ENCODE measurements at places on chromosomes 13 and 19.

- DNase-seq: peak; percentile 61
Observed at GRCh38 chr13:71759651-71760511, 107.1 kb downstream of the DACH1 start.

- DNase-seq: peak; percentile 82
Observed at GRCh38 chr13:26965952-26966700, 205.5 kb downstream of the USP12 start.

DNA sequence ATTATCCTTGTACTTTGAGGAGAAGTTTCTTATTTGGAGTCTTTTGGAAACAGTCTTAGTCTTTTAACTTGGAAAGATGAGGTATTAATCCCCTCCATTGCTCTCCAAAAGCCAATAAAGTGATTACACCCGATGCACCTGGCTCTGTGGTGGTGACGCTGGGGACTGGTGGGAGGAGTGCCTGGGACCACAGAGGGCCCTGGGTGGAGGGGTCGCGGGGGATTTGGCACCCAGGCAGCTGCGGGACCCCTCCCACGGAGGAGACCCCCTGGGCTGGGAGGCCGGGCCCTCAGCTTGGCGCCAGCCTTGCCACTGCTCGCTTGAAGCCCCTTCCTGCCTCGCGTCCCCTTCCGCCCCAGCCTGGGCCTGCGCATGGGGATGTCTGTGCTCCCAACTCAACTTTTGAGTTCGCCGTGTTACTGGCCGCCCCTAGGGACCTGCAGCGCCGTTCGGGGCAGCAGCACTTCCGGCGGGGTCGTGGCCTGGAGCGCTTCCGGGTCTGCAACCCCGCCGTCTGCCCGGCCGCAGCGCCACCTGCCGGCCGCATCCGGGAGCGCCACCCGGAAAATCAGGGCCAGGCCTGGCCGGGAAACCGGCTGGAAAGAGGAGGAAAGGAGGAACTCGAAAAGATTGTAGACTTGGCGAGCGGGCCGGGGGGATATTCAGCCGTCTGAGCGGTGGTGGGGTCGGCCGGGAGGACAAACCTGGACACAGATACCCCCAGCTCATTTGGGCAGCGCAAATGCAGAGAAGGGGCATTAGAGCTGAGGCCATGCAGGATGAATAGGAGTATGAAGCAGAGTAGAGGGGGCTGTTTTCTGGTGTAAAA lies 8.4 kb downstream of the PEAK3 start:
- peak; percentile 46 for DNase-seq

GRCh38 chr19:14758816-14759215 lies 19.5 kb downstream of the ADGRE2 start:
- peak; percentile 47 for DNase-seq

- DNase-seq: no peak
Observed at GRCh38 chr13:80447747-80448146, 106.8 kb upstream of the SPRY2 start.

DNA sequence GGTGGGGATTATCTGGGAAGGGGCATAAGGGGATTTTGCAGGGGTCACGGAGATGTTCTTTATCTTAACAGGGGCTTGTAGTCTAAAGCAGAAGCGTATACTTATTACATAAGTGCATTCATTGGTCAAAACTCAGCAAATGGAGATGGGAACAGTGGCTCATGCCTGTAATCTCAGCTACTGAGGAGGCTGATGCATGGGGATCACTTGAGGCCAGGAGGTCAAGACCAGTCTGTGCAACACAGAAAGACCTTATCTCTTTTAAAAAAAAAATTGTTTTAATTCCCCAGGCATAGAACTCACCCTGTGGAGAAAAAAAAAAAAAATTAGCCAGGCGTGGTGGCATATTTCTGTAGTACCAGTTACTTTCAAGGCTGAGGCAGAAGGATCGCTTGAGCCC lies 18.9 kb downstream of the FAM187B start:
- no peak for DNase-seq

DNA sequence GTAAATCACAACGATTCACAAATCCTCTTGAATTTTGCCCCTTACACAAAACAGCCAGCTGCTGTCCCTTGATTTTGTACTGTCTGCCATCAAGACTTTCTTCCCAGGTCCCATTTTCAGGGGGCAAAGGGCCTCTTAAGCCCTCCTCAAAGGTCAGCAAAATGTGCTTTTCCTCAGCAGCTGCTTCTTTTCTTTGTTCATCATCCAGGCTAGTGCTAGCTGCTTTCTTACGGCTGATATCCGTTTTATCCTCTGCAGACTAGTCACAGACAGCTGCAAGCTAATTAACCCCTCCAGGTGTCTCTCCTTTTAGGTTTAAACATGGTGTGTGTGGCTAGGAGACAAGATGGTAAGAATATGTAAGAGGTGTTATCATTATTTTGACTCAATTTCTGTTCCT lies 90.9 kb downstream of the NALCN start:
- DNase-seq: peak; percentile 71

DNA sequence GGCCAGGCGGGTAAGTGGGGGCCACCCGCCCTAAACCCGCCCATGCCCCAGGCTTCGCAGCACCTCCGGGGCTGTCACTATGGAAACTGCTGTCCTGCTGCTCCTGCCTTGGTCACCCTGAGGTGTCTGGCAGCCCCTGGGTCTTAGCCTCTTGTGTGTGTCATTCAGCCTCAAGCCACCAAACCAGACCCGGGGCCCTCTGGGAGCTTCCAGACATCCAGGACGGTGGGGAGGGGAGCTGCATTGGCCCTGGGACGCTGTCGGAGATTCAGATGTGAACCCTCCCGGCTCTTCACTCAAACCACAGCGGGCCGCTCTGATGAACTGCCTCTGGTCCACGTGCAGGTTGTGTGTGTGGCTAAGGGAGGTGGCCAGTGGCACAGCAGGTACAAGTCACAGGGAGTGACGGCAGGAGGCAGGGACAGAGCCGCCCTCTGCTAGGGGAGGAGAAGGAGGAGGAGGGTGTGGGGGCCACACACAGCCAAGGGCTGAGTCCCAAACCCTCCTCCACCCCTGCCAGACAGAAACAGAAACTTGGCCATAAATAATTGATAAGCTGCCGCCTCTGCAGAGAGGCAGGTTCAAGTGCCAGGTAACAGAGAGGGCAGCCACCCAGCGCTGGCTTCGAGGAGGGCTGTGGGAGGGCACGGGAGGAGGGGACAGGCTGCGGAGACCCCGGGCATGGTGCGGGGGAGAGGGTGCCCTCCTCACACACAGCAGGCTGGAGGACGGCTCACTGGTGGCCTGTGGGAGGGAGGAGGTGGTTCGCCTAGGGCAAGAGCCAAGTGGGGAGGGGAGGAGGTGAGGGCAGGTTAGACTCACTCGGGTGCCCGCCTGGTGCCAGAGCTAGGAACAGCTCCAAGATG lies 8.0 kb downstream of the NANOS3 start:
- peak; percentile 76 for DNase-seq

DNA sequence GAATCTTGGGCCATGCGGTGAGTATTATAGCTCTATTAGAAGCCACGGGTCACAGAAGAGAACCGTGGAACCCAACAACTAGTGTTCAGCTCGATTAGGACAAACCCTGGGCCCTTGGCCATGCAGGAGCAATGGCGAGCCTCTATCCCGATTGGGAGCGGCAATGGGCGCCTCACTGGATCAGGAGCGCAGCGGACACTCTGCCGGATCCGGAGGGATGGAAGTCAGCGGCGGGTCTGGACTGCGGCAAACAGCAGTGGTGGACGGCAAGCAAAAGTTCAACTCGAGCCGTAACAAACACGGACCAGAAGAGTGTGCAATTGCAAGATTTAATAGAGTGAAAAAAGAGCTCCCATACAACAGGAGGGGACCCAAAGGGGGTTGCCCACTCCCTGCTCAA lies 1481.9 kb downstream of the PCDH9 start:
- no peak for DNase-seq

DNA sequence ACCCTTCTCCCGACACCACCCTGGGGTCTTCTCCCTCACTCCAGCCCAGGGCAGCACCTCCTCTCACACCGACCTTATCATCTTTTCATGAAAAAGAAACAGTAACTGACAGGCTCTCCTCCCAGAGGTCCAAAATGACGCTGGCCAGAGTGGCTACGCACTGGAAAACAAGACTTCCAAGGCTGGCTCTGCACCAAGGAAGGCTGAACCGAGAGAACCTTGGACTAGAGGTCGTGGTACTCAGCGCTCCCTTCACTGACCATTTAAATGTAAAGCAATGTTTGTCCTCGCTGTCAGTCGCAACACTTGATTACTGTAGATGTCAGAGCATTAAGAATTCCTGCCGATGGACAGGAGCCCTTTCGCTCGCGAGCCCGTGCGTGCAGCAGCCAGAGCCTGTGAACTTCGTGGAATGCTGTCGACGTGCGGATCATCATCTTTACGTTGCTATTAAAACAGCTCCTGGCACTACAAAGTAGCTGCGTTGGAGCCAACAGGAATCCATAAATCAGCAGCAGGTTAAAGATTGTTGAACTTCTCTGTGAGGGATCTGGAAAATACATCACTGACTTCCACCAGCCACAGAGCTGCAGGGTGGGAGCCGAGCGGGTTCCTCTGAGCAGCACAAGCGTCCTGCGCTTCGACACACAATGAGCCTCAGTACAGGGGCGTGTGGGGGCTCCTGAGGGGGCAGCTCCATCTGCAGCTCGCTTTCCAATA lies 125.5 kb upstream of the MCF2L start:
- no peak for DNase-seq

DNA sequence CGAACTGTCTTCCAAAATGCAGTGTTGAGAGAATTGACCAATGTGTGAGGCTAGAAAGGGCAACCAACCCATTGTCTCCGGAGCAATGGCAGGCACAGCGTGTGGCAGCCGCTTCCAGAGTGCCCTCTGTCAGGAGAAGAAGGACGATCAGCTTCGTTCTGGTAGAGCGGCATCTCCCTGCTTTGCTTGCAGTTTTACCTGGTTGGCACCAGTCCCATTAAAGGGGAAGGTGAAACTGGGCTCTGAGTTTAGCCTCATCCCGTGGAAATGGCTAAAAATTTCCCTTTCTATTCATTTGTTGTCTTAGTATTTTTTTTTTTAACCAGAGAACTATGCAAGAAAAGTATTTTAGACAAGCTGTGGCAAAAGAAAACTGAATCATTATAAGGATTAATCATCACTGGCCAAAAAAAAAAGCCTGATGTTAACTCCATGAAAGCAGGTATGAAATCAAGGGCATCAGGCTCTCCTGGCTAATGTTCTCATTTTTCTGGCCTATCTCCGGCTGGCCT lies 81.5 kb upstream of the SLC7A1 start:
- no peak for DNase-seq

DNA sequence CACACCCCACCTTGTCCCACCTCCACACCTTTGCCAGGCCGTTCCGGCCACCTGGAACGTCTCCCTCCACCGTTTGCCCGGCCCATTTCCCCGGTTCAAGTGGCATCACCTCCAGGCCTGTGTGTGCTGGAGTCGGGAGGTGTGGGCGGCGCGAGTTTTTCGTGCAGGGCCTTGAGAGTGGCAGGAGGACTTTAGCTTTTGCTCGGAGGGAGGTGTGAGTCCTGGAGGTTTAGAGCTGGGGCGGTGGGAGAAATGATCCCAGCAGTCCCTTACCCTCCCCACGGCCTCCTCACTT lies 4.3 kb upstream of the PALM start:
- DNase-seq: no peak

GRCh38 chr19:18294467-18294864 lies 13.0 kb upstream of the JUND start:
- DNase-seq: peak; percentile 72

DNA sequence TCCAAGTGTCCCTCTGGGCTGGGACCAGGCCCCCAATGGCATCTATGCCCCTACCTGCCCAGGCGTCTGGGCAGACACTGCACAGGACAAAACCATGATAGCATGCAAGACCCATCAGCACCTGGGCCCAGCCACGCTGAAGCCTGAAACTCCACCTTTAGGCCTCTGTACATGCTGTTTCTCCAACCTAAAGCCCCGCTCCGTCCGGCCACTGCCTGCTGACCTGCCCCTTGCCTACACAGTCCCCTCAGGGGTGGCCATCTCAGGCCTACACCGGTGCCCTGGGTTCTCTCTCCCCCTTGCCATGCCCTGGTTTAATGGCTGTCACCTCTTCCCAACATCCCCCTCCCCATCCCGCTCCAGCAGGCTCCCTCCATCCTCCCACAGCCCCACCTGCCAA lies 15.3 kb downstream of the GJA3 start:
- no peak for DNase-seq

- no peak for DNase-seq
Observed at GRCh38 chr13:30971575-30971974, 39.1 kb downstream of the TEX26 start.

GRCh38 chr13:66003558-66003957 lies 1226.6 kb downstream of the PCDH9 start:
- no peak for DNase-seq

DNA sequence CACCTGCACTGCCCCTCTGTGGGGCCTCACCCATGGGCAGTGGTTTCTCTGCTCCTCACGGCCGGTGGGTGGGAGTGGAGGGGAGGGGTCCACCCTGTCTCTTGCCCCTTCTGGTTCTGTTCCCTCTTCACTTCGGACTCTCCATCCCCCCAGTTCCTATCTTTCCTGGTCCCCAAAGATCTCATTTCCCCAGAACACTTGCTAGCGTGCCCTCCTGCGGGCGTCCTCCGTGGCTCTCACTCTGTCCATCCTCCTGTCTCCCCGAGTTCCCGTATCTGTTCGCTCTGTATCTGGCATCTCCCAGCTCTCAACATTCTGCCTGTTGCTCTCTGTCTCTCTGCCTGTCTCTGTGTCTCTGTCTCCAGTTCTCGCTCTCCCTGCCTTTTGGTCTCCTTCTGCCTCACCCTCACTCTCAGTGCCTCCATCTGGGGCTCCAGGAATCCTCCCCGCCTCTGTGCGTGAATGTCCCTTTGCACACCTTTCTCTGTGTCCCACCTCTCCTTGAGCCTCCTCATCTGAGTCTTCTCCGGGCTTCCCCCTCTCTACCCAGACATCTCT lies 363 bp downstream of the SPIB start:
- no peak for DNase-seq

GRCh38 chr19:41934849-41935374 lies 6.7 kb upstream of the ERFL start:
- peak; percentile 71 for DNase-seq

DNA sequence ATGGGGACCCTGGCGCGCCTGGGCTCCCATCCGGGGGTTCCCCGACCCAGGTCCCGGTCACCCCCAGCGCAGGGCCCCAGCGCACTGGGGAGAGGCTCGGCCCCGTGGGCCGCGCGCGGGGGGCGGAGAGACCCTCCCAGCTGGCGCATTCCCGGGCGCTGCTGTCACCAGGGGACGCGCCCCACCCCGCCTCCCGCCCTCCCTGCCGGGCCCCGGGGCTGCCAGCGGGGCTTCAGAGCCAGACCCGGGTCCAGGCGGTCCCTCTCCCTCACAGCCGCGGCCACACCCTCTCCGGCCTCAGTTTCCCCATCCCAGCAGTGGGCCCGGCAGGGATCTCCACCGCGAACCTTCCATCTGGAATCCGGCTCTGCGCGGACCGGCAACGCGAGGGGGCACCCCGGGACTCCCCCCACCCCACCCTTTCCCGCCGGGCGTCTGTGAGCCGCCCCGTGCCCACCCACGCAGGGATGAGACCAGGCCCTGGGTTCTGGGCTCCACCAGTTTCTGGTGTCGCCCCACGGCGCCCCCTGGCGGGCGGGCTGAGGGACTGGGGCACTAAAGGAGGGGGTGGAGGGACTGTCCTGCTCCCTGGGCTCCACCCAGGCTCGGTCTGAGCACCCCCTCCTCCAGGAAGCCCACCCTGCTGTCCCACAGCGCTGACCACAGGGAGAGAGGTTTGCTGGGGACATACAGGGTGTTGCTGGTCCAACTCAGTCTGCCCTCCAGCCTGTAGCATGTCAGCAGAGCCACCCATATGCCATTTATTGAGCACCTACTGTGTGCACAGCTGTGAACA lies 878 bp upstream of the ADAMTSL5 start:
- DNase-seq: no peak

All from COR-L47 (cell line).